ENCODE measurements at places on chromosomes 4 and X. TPM values are rescaled to one million over a fixed set of nuclear protein-coding genes. Genes with fewer than 3 reads are reported as not detected.

DDIT4L gene
- 1.2 TPM for total RNA-seq

HS3ST1 gene
- total RNA-seq = 12.5 TPM

GRCh38 chr4:124427095-124427767 lies 285.3 kb downstream of the ANKRD50 start:
- DNase-seq = no peak

GRCh38 chr4:110793381-110793801 lies 170.5 kb upstream of the PITX2 start:
- no peak for DNase-seq

GRCh38 chr4:19941434-19941833 lies 310.3 kb upstream of the SLIT2 start:
- DNase-seq = no peak

- DNase-seq = no peak
These were observed 100.4 kb downstream of the ITM2A start for GRCh38 chrX:79266702-79267101.

DNA sequence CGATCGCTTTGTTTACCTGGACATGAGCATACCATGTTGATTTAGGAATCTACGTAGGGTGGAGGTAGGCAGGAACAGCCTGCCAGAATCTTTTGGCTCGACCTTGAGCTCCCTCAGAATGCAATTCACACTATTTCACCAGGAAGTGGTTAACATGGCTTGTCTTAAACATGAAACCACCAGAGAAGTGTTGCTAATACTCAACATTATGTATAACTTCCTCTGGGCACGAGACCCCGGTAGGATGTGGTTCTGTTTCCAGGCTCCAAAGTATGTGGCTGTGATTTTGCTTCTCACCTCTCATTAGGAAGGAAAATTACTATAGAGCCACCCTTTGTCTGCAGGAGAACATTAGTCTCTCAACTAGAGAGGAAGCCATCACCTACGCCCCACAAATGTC lies 59.0 kb upstream of the VCX3B start:
- no peak for DNase-seq

DNA sequence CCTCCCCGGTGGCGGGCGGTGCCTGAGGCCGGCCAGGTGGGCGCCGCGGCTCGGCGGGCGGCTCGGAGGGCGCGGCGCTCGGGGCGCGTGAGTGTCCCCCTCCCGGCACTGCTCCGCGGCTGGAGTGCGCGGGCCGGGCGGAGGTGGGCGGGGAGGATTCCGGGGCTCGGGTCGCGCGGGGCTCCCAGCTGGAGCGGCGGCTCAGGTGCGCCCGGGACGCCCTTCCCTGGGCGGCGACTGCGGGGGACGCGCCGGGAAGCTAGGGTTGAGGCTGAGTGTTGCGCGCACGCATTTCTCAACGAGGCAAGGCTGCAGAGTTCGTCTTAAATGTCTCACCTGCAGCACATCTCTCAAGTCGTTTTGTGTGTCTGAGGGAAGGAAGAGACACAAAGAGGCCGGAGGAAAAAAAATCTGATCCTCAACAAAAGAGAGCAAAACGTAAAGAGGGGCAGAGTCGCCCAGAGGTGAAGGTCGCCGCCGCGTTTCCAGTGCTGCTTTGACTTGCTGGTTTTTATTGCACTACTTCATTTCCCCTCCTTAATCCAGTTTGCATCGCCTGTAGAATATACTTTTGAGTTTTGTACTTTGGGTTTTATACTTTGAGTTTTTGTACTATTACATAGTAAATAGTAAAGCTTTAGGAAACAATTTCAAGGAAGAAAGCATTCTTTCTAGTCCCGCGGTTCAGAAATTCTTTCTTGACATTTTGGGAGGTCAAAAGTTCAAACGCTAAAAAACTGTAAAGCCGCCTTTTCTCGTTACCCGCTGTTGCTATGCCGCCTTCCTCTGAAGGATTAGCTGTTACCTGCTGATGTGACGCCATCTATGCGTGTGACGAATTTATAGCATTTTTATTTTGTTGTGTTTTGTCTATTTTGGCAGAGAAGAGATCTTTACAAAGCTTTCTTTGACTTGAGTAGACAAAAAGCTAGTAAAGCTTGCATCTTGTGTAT lies 106.5 kb upstream of the STOX2 start:
- DNase-seq = no peak

- DNase-seq = no peak
These were observed 226.1 kb downstream of the COX18 start for GRCh38 chr4:72843466-72843865.

DNA sequence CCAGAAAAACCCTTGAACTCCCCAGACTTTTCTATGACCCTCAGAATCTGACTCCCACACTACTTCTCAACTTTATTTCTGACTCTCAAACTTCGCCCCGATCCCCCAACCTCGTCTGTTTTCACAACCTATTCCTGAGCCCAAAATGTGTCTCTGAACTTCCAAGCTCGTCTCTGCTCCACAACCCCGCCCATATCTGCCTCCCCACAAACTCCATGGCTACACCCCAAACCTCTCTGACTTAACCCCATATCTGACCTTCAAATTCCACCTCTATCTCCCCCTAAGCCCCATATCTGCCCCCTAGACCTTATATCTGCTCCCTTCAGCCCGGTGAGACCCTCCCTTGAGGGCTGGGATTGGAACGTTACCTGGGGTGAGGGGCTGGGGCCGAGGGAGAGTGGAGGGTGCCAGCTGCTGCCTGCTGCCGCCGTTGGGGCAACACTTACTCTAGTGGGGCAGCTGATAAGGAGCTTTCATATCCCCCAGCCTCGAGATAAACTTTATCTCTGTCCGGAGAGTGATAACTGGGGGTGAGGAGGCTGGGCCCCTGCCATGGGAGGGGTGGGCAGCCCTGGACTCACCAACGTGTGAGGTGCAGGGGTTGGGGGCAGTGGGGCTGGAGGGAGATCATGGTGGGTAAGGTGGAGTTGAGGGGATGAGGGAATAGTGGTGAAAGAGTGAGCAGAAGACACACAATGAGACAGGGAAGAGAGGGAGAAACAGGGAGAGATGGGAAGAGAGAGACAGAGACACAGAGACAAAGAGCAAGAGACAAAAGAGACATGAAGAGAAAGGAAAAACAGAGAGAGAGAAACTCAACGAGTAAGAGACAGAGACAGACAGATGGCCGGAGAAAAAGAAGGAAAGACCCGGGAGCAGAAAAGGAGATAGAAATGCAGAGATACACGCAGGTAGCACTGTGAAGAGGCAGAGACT lies 1.4 kb downstream of the GATA1 start:
- no peak for DNase-seq

- DNase-seq = no peak
These were observed 11.3 kb upstream of the COX18 start for GRCh38 chr4:73080789-73081188.

DNA sequence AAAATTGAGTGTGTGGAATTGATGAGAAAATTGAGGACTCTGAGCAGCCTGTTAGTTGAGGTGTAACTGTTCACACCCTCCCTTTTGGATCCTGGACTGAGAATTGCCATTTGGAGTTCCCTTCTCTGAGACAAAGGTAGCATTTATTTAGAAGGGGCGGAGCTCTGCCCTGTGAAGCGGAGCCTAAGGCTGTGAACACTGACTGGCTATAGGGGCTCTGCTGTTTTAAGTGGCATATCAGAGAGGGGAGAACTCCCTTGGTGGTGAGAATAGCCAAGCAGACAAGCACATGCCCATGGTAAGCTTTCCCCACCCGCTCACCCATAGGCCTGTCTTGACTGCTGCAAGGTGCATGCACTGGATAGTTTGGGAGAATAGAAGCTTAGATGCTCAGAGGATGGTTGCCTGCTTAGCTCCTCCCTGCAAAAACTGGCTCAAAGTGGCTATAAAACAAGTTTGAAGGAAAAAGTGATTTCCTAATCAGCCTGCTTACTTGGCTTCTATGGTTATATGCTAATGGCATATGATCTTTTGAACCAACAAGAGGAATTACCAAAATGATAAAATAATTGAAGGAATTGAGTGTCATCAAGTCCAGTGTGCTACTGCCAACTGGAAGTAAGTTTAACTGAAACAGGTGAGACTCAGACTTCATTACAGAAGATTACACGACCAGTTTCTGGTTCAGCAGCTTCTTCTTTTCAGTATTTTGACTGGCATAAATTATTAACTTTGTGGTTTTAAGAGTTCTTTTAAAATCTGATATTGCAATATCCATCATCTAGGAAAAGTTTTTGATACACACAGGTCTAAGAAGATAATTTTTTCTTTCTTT lies 108.4 kb downstream of the AFF1 start:
- peak; percentile 83 for DNase-seq

- DNase-seq = no peak
These were observed 45.6 kb downstream of the SLIT2 start for GRCh38 chr4:20297261-20297660.
